Endothelial cell of umbilical vein (primary cell): ENCODE measurements at places on chromosomes 4 and X. TPM values are rescaled to one million over a fixed set of nuclear protein-coding genes. Genes with fewer than 3 reads are reported as not detected.

The TMEM271 gene
- total RNA-seq = not detected in 2 replicates

The VSIG1 gene
- 2.1 and 2.6 TPM in 2 replicates for total RNA-seq

The RNF175 gene
- not detected in 2 replicates for total RNA-seq

The SOWAHD gene
- total RNA-seq = not detected in 2 replicates

The AMMECR1 gene
- 6.8 and 6.9 TPM in 2 replicates for total RNA-seq

The FAM114A1 gene
- 99.2 and 101 TPM in 2 replicates for total RNA-seq

The ESX1 gene
- total RNA-seq = not detected in 2 replicates

- H3K27ac ChIP-seq = peak within 1 kb of the TSS; percentile 19
- H3K36me3 ChIP-seq = no peaks in the 10 kb centered on the region
- peak within 1 kb of the TSS; percentile 76 for H3K4me3 ChIP-seq
- peaks cover 2% of the 10 kb centered on the region for H3K27me3 ChIP-seq
- peak; percentile 79 for DNase-seq
- peaks cover 8% of the 10 kb centered on the region for H3K4me1 ChIP-seq
Observed at GRCh38 chrX:108439426-108439942, at the start of gene COL4A5. Gene COL4A5, plus strand, starts transcription at chrX:108439838. Its CDS starts 288 bp downstream, at chrX:108440126.

DNA sequence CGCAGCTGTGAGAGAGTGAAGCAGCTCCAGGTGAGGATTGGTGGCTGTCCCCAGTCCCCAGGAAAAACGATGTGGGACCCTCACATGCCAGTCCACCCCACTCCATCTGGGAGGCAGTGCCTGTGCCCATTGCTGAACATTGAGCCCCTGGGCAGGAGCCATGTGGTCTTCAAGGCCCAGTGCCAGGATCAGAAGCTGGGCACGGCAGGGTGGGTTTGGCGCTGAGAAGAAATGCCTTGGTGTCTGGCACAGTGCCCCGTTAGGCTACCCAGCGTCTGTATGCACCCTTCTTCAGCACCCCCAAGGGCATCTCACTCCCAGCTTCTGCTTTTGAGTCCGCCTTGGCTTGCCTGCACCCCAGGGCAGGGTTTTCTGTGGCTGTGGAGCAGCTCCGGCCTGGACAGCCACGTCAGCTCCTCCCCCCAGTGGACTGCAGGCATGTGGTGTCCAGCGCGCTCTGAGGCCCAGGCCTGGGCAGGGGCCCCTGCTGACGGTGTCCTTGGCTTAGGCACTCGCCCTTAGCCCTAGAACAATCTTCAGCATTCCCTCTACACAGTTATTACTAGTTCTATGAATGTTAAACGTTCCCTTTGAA is 28.6 kb downstream of the RGS12 start:
- H3K27ac ChIP-seq = no peak overlapping the region
- no peak overlapping the region for H3K4me3 ChIP-seq
- H3K36me3 ChIP-seq = peaks cover 21% of the 10 kb centered on the region

DNA sequence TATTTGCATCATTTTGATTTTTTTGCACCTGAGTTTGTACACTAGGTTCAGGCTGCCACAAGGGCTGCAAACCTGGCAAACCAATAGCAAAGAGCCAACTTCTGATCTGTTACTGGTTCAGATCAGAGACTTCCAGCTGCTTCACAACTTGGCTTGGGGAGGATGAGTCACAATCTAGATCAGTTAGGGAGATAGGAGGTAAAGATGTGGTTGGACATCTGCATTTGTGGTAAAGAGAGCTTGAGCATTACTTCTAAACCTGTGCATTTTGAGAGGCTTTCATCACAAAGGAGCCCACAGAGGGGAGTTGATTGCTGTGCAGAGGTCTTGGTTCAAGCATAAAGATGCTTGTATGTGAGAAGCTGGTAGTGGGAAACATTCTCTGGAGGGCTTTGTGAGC is 34.5 kb downstream of the LINC00632 start:
- DNase-seq = no peak
- H3K27ac ChIP-seq = no peak overlapping the region
- H3K27me3 ChIP-seq = no peaks in the 10 kb centered on the region
- H3K4me3 ChIP-seq = no peak overlapping the region
- no peaks in the 10 kb centered on the region for H3K4me1 ChIP-seq

GRCh38 chr4:58214376-58214775 is 1104.2 kb upstream of the IGFBP7 start:
- no peak for DNase-seq
- H3K27ac ChIP-seq = no peak overlapping the region
- no peak overlapping the region for H3K4me3 ChIP-seq
- H3K4me1 ChIP-seq = no peaks in the 10 kb centered on the region
- no peaks in the 10 kb centered on the region for H3K27me3 ChIP-seq
- no peaks in the 10 kb centered on the region for H3K36me3 ChIP-seq

- no peak for DNase-seq
- no peak overlapping the region for H3K27ac ChIP-seq
- no peaks in the 10 kb centered on the region for H3K27me3 ChIP-seq
- no peaks in the 10 kb centered on the region for H3K36me3 ChIP-seq
Observed at GRCh38 chrX:86348669-86349068, 200.4 kb downstream of the DACH2 start.

DNA sequence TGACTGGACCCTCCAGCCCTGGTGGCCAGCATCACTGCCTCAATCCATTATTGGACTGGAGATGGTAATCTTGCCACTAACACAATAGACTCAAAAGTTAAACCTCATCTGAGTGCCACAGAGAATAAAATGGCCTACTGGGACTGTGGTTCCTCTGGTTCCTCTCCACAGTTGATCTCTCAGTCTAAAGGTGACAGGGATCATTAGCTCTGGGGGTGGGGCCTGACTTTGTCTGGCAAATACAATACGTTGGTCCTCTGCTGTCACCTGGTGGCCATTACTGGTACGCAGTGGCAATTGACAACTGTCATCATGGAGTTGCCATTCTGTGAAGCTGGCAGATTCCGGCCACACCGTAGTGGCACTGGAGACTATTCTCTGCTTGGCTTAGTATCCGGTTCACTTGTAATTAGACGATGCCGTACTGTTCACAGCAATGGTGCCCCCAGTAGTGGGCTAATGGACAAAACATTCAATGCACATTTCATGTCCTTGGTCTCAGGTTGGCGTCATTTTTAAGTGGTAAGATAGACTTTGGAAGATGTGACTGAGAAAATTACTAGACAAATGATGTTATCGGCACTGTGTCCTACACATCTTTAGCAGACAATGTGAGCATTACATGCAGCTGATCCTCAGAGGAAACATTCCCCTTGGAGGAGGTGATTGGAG is 6.7 kb downstream of the FGFBP2 start:
- peak; percentile 69 for DNase-seq
- H3K4me3 ChIP-seq = no peak overlapping the region
- no peaks in the 10 kb centered on the region for H3K4me1 ChIP-seq

GRCh38 chrX:121336831-121337421 is 289.5 kb downstream of the GLUD2 start:
- no peak overlapping the region for H3K4me3 ChIP-seq
- no peak for DNase-seq
- no peaks in the 10 kb centered on the region for H3K4me1 ChIP-seq
- H3K27me3 ChIP-seq = no peaks in the 10 kb centered on the region
- no peak overlapping the region for H3K27ac ChIP-seq

GRCh38 chr4:158211222-158211621 is 936 bp downstream of the TMEM144 start:
- H3K27ac ChIP-seq = no peak overlapping the region
- no peak overlapping the region for H3K4me3 ChIP-seq
- no peaks in the 10 kb centered on the region for H3K27me3 ChIP-seq
- H3K4me1 ChIP-seq = peaks cover 15% of the 10 kb centered on the region

DNA sequence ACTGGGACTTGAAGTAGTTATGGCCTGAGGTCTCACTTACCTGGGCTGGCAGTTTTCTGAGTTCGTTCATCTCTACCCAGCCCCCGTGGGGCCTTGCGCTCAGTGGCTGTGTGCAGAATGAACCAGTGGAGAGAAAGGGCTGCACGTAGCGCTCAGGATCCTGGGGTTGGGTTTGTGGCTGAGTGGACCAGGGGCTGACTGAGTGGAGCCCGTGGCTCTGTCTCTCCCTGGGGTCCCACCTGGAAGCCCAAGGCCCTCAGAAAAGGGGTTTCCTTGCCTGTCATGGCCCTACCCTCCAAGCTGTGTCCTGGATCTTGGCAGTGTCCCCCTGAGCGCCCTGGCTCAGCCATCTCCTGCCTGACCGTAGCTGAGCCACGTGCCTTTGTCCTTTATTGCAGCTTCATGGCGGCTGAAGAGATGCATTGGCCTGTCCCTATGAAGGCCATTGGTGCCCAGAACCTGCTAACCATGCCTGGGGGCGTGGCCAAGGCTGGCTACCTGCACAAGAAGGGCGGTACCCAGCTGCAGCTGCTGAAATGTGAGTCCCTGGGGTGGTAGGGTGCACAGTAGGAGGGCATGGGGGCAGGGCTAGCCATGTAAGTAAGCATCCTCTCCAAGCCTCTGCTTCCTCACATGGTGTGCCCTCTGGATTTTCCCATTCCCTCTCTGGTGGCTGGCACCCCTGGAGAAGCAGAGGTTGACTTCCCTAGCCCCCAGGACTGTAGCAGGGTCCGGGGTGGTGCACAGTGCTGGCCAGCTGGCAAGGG is 23.2 kb upstream of the ADD1 start:
- H3K4me1 ChIP-seq = peaks cover 5% of the 10 kb centered on the region
- no peak overlapping the region for H3K27ac ChIP-seq
- peaks cover 2% of the 10 kb centered on the region for H3K36me3 ChIP-seq
- H3K27me3 ChIP-seq = no peaks in the 10 kb centered on the region

GRCh38 chr4:123786163-123786915 is 389.7 kb downstream of the SPRY1 start:
- no peak for DNase-seq
- H3K36me3 ChIP-seq = no peaks in the 10 kb centered on the region
- H3K27ac ChIP-seq = no peak overlapping the region
- H3K4me3 ChIP-seq = no peak overlapping the region

DNA sequence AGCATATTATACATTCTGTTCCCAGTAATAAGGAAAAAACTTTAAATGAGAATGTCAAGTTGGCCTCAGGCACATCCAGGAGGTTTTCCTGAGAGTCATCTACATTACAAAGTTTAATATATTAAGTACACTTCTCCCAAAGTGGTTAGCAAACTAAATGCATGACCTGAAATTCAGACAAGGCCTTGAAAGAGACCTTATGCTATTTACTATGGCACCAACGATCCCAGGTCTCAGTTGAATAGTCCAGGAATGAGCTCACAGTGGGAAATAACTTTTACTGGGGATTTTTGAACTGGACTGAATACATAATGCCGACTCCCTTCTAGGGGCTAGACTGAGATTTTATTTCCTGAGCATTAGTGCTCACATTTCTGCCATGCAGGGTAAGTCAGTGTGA is 1577.5 kb upstream of the PCDH7 start:
- no peaks in the 10 kb centered on the region for H3K27me3 ChIP-seq
- no peaks in the 10 kb centered on the region for H3K36me3 ChIP-seq
- no peak overlapping the region for H3K4me3 ChIP-seq
- H3K4me1 ChIP-seq = no peaks in the 10 kb centered on the region
- no peak for DNase-seq
- H3K27ac ChIP-seq = no peak overlapping the region

- no peaks in the 10 kb centered on the region for H3K36me3 ChIP-seq
- H3K27me3 ChIP-seq = no peaks in the 10 kb centered on the region
- peak within 1 kb of the TSS; percentile 97 for H3K4me3 ChIP-seq
- peaks cover 29% of the 10 kb centered on the region for H3K4me1 ChIP-seq
- DNase-seq = peak; percentile 86
- peak within 1 kb of the TSS; percentile 98 for H3K27ac ChIP-seq
Observed at GRCh38 chr4:15655223-15656037, at the start of gene FBXL5. Gene FBXL5, minus strand, starts transcription at chr4:15655357. Its CDS starts 70 bp downstream, at chr4:15655287.

- H3K27ac ChIP-seq = no peak overlapping the region
- H3K4me1 ChIP-seq = no peaks in the 10 kb centered on the region
- no peak overlapping the region for H3K4me3 ChIP-seq
- H3K36me3 ChIP-seq = no peaks in the 10 kb centered on the region
- no peaks in the 10 kb centered on the region for H3K27me3 ChIP-seq
- peak; percentile 56 for DNase-seq
Observed at GRCh38 chr4:86497980-86498862, 95.9 kb upstream of the PTPN13 start.

DNA sequence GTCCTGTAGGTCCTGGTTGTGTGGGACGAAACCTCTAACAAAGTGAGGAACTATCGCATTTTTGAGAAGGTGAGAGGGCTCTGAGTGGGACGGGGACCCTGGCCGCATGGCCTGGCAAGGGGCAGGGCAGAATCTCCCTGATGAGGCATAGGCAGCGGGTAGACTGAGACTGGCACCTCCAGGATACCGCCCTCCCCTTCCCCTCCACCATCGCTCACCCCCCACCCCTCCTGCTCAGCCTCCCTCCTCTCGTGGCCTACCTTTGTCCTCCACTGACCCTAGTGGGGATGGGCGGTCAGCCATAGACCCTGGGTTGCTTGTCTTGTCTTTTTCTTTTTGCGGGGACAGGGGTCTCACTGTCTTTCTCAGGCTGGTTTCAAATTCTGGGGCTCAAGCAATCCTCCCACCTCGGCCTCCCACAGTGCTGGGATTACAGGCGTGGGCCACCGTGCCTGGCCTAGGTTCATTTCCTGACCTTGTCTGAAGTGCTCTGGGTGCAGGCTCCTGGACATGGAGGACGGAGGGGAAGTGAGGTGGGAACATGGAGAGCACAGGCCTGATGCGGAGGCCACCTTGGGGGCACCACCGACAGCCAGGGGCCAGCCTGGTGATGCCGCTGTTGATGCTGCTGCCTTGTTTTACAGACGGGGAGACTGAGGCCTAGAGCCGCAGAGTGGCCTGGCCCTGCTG is 10.5 kb upstream of the ADD1 start:
- no peak overlapping the region for H3K4me3 ChIP-seq
- peaks cover 12% of the 10 kb centered on the region for H3K4me1 ChIP-seq
- H3K27ac ChIP-seq = no peak overlapping the region
- H3K36me3 ChIP-seq = peaks cover 41% of the 10 kb centered on the region

DNA sequence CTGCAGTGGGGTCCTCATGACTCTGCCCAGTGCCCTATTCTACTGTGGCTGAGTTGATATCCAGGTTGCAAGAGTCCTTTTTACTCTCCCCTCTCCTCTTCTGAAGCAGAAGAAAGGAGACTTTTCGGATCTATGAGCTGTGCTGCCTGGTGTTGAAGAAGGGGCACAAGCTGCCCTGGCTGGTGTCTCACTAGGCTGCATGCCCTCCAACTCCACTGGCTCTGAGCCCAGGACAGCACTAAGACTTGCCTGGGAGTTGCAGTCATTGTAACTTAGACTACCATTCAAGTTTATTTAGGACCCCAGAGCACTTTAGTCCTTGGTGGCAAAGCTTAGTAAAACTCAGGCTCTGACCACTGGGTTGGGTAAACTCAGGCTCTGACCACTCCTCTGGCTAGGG is 89.4 kb downstream of the GABRB1 start:
- no peak for DNase-seq
- no peaks in the 10 kb centered on the region for H3K36me3 ChIP-seq
- H3K27ac ChIP-seq = no peak overlapping the region
- H3K4me1 ChIP-seq = no peaks in the 10 kb centered on the region
- no peak overlapping the region for H3K4me3 ChIP-seq

DNA sequence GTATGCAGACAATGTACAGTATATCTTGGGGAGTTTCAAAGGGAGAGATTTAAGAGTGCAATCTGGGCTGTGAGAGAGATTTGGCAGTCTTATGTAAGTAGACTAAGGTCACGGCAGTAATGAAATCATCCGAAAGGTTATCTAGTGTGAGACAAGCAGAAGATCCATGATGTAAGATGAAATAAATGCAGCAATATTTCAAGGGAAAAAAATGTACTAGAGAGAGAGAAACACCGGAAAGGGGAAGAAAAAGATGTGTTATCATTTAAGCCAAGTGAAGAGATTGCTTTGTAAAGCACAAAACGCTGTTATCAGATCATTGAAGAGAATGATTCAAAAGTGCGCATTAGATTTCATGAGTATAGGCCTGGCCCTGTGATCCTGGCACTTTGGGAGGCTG is 88.4 kb upstream of the GUCY1A1 start:
- H3K27me3 ChIP-seq = no peaks in the 10 kb centered on the region
- no peak overlapping the region for H3K27ac ChIP-seq
- H3K4me3 ChIP-seq = no peak overlapping the region
- H3K36me3 ChIP-seq = no peaks in the 10 kb centered on the region
- DNase-seq = no peak
- peaks cover 14% of the 10 kb centered on the region for H3K4me1 ChIP-seq
